GM04504 (cell line): ENCODE measurements at places on chromosomes 16 and 17.

GRCh38 chr17:36934144-36934691 is 3.1 kb upstream of the LHX1 start:
- DNase-seq, result no peak

DNA sequence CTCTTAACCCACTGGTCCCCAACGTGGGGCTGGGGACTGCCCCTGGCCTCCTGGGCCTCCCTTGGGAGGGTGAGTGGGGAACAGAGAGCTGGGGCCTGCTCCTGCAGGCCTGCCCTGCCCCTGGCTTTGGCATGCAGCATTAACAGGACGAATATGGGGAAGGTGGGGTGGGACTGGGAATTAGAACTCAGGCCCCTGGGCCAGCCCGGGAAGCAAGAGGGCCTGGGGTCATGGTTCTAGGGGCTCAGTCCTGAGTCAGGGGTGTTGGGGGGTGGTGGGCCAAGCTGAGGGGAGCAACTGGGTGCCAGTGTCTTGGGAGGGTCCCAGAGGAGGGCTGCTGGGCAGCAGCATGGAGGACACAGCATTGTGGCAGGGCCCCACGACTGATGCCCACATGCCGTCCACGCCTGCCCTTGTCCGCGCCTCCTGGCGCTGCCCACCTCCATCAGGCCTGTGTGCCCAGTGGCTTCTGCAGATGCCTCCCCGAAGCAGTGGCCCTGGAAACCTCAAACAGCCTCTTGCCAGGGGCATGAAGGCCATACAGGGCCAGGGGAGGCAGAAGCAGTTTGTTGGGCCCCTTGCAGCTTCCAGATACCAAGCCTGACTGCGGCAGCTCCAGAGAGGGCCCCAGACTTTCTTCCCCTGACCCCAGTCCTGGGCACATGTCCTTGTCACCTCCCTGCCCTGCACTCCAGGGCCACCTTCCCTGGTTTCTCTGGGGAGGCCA is 4.8 kb downstream of the MAP2K3 start:
- no peak for DNase-seq

DNA sequence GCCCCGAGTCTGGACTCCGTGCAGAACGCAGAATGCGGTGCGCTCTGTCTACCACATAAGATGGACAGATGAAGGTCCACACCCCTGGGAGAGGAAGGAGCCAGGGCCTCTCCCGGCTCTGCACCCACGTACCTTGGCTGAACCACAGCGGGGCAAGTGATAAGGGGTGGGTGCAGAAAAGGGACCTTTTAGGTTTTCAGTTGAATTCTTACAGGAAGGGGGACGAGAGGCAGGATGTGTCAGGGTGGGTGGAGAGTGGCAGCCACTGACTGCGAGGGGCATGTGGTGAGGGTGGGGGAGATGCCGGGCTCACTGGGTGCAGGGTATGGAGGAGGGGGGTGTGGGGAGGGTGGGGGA is 372 bp downstream of the CD300A start:
- no peak for DNase-seq

DNA sequence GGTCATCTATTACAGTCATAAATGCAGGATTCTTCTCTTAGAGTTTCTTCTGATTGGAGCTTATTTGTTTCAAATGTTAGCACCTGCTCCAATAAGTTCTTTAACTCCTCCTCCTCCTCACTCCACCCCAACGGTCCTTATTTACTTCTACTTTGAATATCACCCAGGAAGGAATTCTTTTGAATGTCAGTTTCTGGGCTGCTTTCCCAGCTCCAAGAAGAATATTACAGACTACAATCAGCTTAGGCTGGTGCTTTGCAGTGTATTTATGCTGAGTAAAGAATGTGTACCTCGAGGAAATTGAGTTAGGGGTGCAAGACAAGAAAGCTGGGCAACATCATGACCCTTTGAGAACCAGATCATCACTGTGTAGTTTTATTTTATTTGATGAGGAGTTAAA is 30.8 kb downstream of the MAP3K3 start:
- no peak for DNase-seq

DNA sequence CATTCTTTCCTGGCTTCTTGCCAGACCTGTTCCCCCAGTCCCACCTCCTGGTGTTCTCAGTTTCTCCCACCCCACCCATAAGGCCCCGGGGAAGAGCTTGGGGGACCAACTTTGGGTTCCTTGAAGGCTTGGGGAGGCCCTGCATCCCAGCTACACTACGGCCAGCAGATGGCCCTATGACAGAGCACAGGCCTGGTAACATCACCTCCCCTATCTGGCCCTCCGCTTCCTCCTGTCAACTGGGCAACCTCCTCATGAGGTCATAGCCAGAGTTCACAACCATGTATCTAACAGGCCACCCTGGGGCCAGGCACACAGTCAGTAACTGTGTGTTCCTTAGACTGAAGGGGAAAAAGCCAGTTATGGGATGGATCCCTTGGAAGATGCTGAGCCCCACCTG is 31.4 kb downstream of the MYO15A start:
- no peak for DNase-seq
